ENCODE measurements at places on chromosomes 7 and 10. TPM values are rescaled to one million over a fixed set of nuclear protein-coding genes. Genes with fewer than 3 reads are reported as not detected.

Gene OPN4
- polyA plus RNA-seq: not detected

Gene PLAC9
- 12.9 TPM for polyA plus RNA-seq

Gene DNAJB6
- 117 TPM for polyA plus RNA-seq

Gene HDAC9
- 7.3 TPM for polyA plus RNA-seq

Gene CCDC3
- 3.4 TPM for polyA plus RNA-seq

Gene CLEC2L
- polyA plus RNA-seq: 1.9 TPM

Gene OR6V1
- not detected for polyA plus RNA-seq

Gene ZNF736
- not detected for polyA plus RNA-seq

Gene TDRD1
- polyA plus RNA-seq: 0.02 TPM

Gene KIF11
- polyA plus RNA-seq: 5.9 TPM

Gene CLRN3
- polyA plus RNA-seq: not detected

Gene DNAJC12
- polyA plus RNA-seq: 0.33 TPM

Gene SPAG6
- polyA plus RNA-seq: 0.14 TPM

Gene FGL2
- not detected for polyA plus RNA-seq

Data from H1 (cell line).